Activated T-cell treated with anti-CD3 and anti-CD28 coated beads for 1 hour (primary cell): ENCODE measurements at places on chromosomes 11 and 22.

DNA sequence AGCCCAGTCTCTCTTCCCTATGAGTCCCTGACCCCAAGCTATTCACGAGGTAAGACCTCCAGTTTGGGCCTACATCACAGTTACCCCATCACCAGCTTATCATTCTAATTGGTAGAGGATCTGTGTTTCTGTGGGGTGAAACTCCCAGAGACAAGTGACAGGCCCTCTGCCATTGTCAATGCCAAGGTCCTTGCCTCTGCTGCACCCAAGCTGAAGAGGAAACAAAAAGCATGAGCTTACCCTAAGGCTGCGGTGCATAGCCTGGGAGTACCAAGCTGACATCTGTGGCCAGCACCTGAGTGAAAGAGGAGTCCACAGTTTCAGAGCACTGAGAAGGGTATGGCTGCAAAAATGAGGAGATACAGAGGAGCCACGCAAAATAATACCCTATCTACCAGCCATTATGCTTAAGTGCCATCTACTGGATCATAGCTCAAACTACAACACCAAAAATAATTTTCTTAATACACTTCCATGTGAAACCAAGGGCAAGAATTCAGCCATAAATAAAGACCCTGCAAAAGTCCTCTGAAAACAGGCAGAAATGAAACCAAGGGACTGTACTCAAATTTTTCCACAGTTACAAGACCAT lies 62.3 kb upstream of the ANO5 start:
- no peak for DNase-seq

GRCh38 chr11:112627588-112628045 lies 333.6 kb upstream of the NCAM1 start:
- no peak for DNase-seq

GRCh38 chr22:35684270-35684700 lies 33.4 kb upstream of the APOL5 start:
- DNase-seq: no peak

DNA sequence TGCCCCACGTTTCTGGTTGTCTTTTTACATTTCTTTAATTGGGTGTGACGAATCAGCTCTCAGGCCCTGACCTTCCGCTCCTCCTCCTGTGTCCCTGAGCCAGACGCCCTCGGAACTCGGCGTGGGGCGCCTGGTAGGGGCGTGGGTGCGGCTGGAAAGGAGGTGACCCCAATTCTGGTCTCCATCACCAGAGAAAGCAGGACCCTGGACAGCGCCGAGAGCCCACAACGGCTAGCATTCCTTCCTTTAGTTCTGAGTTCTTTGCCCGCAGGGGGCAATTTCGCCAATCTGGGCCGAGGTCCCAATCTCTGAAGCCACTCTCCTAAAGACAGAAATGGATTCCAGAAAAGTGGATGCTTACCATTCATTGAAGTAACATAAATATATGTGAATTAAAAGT lies 11.7 kb upstream of the RBMXL2 start:
- DNase-seq: no peak

- no peak for DNase-seq
Observed at GRCh38 chr22:30143265-30143664, 63.0 kb downstream of the HORMAD2 start.

DNA sequence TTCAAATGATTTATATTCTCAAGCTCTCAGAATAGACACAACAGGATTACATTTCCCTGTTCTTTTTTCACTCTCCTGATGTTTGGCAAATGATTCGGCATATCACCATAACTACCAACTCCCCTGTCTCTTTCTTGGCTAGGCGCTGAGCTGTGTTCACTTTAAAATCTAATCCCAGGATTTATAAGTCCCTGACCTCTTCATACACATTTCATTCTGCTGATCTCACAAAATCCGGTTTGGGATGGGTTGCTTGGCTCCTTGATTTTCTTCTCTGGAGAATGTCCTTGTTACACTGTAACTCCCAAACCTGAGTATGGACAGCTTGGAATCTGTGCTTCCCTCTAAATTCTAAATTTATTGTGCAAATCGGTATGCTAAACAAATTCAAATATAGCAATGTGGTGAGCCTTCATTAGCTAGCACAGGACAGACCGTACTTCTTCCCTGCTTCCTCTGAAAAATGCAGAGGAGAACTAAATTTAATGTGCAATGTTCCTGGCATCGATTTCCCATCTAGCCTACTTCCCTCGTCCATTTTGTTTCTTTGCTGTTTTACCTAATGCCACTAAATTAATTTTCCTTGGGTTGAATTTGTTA lies 858.5 kb upstream of the FAT3 start:
- DNase-seq: no peak

DNA sequence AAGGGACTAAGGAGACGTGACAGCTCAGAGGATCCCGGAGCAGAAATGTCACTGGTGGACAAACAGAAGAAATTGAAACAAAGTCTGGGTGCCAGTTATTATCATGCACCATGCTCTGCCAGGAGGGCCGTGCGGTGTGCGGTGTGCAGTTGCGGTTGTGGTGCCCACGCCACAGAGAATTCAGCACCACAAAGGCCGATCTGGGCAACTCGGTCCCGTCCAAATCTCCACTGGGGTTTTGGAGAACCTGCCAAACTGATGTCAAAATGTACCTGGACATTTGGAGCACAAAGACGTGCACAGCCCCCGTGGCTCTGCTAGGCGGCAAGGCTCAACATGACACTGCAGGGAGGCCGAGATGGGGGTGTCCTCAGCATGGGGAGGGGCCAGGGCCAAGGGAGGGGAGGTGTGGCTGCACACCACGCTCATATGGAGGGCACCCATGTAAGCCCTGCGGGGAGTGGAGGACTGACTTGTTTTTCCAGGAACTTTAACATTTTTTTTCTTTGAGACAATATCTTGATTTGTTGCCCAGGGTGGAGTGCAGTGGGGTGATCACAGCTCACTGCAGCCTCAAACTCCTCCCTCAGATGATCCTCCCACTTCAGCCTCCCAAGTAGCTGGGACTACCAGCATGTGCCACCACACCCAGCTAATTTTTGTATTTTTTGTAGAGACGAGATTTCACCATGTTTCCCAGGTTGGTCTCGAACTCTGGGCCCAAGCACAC lies 39.4 kb downstream of the GNB1L start:
- DNase-seq: no peak
